ENCODE measurements at places on chromosomes 5 and 9. TPM values are rescaled to one million over a fixed set of nuclear protein-coding genes. Genes with fewer than 3 reads are reported as not detected.
A peak's percentile ranks its signal among the peaks of the same experiment; 100 is the strongest.

C5orf63 gene
- 2.4 TPM for total RNA-seq

GRCh38 chr9:114518599-114519022 is 13.3 kb upstream of the WHRN start:
- no peak for DNase-seq

GRCh38 chr9:3608011-3608410 is 82.2 kb upstream of the RFX3 start:
- DNase-seq: no peak

SLC6A19 gene
- not detected for total RNA-seq

GRCh38 chr5:63401436-63402046 is 560.7 kb downstream of the HTR1A start:
- DNase-seq: peak; percentile 22

DNA sequence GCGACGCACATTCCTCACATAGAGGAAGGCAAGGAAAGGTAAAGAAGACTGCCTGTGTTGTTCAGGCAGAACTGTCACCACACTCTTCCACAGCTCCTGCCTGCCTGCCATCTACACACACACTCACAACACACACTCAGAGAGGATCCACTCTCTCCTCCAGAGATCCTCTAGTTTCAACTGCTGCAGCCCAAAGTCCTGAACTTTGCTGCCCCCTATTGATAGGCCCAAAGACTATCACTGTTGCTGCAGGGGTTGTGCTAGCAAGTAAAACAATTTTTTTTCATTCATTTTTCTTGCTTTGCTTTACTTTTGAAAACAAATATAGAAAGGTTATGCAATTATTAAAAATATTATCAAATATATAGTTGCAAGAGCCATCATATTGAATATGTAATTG is 5.9 kb upstream of the CFAP90 start:
- no peak for DNase-seq

DNA sequence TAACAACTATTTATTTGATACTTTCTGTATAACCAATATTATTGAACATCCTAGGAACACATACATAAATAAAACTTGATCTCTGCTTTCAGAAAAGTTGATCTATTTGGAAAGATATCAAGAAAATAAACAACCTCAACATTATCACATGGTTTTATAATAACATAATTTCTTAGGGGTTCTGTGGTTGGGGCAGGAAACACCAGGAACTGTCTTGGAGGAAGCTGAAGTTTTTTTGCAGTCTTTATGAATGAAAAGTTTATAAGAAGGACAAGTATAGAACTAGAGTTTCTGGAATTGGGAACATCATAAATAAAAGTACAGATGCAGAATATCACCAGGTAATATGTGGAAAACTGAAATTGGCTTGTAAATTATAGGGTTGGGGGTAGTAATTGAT is 296.1 kb downstream of the TAF11L14 start:
- DNase-seq: no peak

DNA sequence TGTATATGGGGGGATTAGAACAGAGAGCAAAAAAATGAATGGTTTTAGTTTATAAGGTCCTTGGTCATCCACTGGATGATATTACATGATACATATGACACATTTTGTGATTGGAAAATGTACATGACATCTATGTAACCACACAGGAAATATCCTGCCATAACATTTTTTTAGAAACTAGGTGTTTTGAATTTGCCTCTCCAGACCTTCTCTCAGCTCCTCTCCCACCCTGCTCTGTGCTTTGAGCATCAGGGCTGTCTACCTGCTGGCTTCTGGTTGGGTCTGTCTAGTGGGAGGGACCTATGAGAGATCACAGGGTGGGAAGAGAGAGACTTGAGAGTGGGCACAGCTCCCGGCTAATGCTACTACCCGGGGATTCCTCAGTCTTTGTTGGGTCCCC is 24.4 kb downstream of the AKNA start:
- no peak for DNase-seq

GRCh38 chr9:13879981-13880380 is 434.0 kb downstream of the NFIB start:
- no peak for DNase-seq

SLC4A9 gene
- total RNA-seq: not detected

Measured in breast epithelium (tissue), 4 donors.